ENCODE measurements at places on chromosomes 3 and 15. TPM values are rescaled to one million over a fixed set of nuclear protein-coding genes. Genes with fewer than 3 reads are reported as not detected.

DNA sequence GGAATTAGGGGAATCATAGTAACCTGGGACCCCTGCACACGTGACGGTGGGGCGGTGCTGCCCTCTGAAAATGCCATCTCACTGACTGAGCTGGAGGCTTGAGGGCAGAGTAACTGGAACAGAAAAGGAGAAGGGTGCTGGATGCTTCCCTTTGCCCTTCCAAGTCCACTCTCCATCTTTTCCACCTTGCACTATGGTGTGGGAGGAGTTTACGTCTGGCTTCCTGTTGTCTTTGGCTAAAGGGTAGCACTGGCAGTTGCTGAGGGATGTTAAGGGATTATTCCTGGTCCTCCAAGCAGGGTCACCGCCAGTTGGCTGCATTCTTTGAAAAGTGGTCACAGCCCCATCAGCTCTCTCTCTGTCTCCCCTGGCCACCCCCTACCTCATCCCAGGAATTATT, 129.4 kb upstream of the SNTN start:
- ATAC-seq: no peak

DNA sequence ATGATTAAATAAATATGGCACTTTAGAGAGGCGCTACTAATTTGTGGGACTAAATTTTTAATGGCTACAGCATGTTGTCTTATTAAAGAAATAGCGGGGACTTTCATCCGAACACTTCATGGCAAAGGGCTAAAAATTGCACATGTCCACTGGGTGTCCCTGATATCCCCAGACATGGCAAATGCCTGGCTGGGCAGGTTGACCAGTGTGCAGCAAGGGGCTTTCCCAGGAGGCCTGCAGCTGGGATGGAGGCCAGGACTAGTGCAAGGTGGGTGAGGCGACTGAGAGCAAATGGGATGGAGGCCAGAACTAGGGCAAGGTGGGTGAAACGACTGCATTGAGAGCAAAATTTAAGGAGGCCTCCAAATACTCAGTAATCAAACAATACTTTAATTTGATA, 167.4 kb upstream of the SMAD3 start:
- no peak for ATAC-seq

DNA sequence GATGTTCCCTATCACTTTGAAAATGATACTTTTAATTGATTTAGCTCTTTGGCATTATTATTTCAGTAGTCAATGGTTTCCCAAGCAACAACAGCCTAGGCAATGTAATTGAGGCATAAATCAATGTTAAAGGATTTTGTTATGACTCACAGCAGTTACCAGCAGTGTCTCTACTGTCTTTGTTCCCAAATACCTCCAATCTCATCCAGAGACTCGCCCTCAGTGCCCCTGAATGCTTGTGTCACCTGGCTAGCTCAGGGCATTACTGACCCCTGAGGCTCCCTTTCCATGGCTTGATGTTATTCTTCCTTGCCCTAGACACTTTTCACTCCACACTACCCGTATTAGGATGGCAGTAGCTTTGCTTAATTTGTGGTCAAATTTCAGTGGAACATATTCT, 227.2 kb downstream of the SQOR start:
- peak; percentile 44 for ATAC-seq

DNA sequence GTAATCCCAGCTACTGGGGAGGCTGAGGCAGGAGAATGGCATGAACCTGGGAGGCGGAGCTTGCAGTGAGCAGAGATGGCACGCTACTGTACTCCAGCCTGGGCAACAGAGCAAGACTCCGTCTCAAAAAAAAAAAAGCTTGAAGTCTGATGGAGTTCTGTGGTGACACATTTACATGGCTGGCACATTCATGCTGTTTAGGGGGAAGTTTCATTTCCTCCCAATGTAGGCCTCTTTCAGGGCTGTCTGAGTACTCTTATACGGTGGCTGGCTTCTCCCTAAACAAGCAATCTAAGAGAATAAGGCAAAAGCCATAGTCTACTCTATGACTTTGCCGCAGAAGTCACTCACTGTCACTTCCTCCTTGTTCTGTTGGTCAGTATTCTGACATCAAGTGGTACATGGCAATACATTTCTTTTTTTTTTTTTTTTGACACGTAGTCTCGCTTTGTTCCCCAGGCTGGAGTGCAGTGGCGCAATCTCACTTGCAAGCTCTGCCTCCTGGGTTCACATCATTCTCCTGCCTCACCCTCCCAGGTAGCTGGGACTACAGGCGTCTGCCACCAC, 41.2 kb downstream of the OIP5 start:
- peak; percentile 48 for ATAC-seq

The C3orf38 gene
- total RNA-seq: 15.1 TPM

- ATAC-seq: no peak
Measured at GRCh38 chr15:46556559-46557379, 921.9 kb downstream of the SQOR start.

DNA sequence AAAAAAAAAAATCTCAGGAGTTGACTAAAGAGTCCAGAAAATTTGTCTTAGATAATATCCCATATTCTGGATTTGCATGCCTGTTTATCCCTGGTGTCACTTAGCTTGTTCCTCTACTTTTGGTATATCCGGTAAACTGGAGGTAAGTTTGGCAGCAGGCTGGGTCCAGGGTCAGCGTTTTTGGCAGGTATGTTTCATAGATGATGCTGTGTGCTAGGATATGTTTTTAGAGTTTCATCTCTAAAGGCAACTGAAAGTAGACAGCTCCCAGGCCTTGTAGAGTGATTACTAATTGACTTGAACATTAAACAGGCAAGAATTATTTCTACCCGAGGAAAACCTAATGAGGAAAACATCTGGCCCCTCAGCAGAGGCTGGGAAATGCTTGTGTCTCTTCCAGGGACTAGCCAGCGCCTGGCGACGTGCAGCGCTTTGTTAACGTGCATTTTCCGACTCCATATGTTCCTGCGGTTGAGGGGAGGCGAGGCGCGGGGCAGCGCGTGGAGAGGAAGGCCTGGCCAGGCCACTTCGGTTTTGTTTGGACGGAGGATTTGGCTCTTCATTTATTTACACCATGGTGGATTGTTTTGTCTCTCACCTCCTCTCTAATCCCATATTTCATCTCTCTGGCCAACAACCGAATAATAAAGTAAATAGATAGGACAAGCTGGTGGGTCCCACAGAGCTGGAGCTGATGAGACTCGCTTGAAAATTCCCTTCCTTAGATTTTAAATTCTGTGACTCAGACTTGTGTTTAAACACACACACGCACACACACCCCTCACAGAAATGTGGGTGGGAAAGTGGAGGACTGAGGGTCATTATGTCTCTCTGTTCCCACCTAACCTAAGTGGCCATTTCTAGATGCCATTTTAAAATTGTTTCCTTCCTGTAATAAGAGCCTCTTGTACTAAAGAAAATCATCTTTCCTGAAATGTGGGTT, 65.3 kb downstream of the ASB7 start:
- no peak for ATAC-seq

DNA sequence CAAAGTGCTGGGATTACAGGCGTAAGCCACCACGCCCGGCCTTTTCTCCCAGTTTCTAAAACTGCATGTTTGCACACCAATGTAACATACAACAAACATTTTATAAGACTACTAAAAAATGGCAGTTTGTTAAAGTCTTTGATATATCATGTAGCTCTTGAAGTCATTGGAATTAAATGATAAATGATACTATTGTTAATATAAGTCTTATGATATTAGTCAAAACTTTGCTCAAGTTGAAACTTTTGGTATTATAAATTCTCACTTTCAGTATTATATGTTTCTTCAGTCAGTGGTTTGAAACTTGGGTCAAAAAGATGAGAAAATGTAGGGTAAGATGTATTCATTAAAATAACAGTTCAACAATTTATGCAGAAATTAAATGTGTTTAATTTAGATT, 117.6 kb upstream of the TBL1XR1 start:
- ATAC-seq: no peak

DNA sequence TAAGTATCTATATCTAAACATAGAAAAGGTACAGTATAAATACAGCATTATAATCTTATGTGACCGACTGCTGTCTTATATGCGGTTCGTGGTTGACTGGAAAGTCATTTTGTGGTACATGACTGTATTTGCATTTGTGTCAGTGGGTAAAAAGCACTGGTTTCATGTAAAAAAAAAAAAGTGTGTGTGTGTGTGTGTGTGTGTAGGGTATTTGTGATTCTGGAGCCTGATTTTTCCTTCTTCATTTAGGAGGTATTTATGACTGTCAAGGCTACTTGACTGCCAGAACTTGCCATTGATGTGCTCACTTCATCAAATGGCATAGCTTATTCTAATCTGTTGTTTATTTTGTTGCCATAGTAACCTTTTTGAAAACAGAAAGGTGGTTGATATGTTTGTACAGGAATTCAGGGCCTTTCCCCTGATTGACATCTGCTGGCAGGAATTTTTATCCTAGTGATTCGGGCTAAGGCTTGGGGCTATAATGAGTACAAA, 63.2 kb downstream of the AKAP13 start:
- peak; percentile 79 for ATAC-seq

GRCh38 chr3:127524296-127524896, 66.1 kb downstream of the TPRA1 start:
- ATAC-seq: no peak

DNA sequence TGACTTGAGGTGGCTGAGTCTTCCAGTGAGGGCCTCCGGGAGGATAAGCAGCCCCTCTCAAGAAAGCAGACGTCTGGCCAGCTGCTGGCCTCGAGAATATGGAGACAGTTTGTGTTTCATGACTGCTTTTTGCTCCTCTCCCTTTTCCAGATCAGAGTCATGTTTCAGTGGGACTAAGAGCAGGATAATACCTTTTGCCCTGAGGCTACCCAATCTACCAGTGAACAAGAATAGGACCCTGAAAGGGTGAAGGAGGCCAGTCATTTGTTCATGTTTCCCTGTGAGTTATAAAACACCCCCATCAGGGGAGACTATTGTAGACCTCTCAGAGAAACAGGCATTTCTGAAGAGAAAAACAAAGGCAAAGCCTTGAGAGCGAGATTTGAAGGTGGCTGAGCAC, 137.4 kb downstream of the RYR3 start:
- no peak for ATAC-seq

DNA sequence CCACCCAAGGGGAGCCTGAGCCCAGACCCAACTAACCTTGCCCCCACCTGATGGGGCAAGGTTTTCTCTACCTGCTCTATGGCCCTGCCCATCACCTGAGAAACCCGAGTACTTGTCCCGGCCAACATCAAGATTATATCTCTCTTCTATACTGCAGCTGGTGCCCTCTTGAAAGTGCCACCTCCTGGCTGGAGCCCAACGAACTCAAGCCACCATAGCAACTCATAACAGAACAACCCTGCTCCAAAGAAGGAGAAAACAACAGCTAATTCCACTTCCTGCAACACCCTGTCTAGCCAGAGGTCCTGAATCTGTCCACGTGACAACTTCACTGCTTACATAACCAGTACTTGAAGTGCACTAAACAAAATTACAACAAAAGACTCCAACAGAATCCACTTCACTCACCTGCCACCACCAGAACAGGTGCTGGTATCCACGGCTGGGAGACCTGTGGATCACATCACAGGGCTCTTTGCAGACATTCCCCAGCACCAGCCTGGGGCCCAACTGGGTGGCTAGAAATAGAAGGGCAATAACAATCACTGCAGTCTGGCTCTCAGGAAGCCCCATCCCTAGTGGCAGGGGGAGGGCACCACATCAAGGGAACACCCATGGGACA, 49.2 kb downstream of the PIERCE2 start:
- ATAC-seq: no peak

DNA sequence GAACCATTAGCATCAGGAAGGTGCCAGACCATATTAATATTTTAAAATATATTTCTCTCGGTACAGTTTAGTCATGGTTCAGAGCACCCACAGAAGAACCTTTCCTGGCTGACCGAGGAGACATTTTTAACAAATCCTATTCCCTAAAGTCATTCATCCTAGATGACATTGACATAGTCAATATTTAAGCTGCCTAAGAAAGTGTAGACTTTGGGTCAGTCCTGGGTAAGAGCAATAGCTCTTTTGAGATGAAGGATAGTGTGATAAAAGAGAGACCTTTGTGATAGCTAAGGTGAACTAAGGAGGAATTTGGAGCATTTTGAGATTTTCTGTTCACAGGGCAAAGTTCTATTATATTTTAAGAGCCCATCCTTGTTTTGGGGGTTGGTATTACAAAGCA, 47.5 kb downstream of the ZNF609 start:
- no peak for ATAC-seq

DNA sequence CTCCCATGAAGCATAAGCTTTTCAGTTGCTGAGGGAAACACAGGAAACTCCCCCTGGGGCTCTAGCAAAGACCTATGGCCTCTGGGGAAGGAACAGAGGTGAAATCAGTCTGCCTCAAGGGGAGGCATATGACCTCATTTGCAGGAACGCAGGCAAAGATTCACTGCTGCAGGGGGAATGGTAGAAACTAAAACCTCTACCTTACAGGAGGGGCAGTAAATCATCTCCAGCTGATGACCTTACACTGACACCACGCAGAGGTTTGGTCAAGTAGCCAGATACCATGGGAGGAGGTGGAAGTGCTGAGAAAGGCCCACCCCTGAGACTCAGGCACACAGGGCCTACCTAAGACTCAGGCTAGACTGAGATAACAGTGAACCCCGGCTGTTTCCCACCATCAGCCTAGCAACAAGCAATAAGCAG, 81.1 kb downstream of the RAD18 start:
- ATAC-seq: no peak

- ATAC-seq: no peak
Measured at GRCh38 chr15:65951007-65951406, 81.7 kb downstream of the RAB11A start.

DNA sequence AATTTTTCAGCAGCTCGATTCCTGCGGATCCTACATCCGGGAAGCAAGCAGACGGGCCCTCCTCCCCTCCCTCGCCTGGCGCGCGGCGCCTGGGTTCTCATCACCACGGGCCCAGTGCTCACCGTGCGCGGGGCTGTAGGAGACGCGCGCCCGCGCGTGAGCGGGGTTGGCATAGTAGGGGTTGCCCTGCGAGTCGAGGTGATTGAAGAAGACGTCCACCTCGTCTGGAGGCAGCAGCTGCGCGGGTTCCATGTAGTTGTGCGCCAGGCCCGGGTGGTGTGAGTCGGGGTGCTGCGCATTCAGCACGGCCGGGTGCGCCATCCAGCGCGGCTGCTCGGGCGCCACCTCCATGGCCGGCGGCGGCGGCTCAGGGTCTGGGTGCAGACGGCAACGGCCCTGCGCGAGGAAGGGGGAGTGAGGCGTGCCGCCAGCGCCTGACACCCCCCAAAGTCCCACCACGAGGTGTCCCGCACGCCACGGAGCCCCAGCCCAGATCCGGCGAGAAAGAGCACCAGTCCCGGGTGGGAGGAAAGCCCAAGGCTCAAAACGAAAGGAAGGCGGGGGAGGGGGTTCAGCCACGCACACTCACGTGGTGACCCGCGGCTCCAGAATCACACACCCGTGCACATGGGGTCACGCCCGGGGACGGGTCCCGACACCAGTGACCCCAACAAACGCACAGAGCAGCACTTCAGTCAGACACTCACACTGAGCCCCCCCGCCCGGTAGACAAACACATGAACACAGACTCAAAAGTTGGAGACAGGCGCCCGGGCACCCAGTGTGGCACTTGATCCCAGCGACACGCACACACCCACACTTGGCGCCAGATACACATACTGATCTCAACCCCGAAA, 6.1 kb downstream of the GATA2 start:
- no peak for ATAC-seq

DNA sequence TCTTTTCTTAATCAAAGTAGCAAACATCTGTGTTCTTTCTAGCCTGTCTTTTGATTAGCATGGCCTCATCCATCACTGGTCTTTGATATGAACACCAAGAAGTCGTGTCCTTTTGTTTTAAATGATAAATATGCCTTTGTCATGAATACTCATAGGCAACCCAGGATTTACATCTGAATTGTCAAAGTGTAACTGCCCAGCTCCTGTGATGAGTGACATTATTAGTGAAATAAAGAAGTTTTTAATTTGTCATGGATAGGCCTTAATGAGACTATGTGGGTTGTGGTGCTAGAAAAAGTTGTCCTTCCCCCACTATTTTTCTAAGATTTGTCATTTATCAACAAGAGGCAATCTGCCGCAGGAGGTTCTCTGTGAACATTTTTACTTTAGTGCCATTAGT, 150.0 kb downstream of the CDIN1 start:
- no peak for ATAC-seq

The MME gene
- 0.60 TPM for total RNA-seq

Data from esophagus mucosa (tissue), 1 donor.